ENCODE measurements at places on chromosomes 11 and 22. TPM values are rescaled to one million over a fixed set of nuclear protein-coding genes. Genes with fewer than 3 reads are reported as not detected.

Gene MS4A12
- not detected for total RNA-seq

Gene CDC42EP1
- 75.0 TPM for total RNA-seq

Gene HTR3B
- total RNA-seq, result not detected

Gene GGTLC2
- total RNA-seq, result 0.34 TPM

Gene C22orf42
- not detected for total RNA-seq

Gene FXYD2
- total RNA-seq, result not detected

Gene OLFML1
- 1.8 TPM for total RNA-seq

GRCh38 chr11:30282289-30282631, 40.6 kb upstream of the ARL14EP start:
- no peak for DNase-seq

DNA sequence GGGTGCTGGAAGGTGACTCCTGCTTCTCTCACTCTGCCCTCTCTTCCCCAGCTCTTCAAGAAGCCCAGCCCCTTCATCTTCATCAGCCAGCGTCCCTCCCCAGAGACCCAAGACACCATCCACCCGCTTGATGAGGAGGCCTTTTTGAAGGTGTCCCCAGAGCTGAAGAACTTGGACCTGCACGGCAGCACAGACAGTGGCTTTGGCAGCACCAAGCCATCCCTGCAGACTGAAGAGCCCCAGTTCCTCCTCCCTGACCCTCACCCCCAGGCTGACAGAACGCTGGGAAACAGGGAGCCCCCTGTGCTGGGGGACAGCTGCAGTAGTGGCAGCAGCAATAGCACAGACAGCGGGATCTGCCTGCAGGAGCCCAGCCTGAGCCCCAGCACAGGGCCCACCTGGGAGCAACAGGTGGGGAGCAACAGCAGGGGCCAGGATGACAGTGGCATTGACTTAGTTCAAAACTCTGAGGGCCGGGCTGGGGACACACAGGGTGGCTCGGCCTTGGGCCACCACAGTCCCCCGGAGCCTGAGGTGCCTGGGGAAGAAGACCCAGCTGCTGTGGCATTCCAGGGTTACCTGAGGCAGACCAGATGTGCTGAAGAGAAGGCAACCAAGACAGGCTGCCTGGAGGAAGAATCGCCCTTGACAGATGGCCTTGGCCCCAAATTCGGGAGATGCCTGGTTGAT, 12.6 kb downstream of the IL10RA start:
- DNase-seq, result peak; percentile 32

DNA sequence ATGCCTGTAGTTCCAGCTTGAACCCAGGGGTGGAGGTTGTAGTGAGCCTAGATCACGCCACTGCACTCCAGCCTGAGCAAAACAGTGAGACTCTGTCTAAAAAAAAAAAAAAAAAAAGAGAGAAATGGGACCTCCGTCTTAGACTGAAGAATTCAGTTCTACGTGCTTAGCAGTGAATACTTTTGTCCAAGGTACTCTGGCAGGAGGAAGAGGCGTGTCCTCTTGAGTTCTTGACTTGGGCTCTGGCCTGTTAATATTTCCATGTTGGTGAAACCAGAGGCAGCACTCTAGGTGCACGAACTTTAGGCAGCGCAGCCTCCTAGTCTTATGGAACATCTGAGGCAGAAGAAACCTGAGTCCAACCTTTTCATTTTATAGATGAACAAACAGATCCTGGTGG, 2.4 kb downstream of the HMBS start:
- no peak for DNase-seq

- DNase-seq, result no peak
Measured at GRCh38 chr11:44731685-44732430, 5.1 kb downstream of the TSPAN18 start.

GRCh38 chr11:60786811-60787567, 1.9 kb downstream of the MS4A10 start:
- no peak for DNase-seq

DNA sequence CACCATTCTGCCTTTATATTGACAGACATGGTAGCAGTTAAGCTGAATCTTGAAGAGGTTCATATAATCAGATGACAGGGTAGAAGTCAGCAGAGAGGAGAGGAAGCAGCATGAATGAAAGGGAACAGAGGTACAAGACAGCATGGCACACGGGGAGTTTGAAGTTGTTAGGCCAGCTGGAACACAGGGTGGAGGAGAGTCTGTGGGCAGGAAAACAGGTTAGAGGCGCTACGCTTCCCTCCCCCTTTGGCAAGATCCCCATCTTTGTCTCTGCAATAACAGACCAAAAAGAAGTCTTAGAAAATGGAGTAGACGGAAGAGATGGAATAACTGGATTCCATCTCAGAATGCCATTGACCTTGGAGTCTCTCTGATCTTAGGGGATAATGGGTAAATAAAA, 20.0 kb upstream of the NDUFC2 start:
- no peak for DNase-seq

DNA sequence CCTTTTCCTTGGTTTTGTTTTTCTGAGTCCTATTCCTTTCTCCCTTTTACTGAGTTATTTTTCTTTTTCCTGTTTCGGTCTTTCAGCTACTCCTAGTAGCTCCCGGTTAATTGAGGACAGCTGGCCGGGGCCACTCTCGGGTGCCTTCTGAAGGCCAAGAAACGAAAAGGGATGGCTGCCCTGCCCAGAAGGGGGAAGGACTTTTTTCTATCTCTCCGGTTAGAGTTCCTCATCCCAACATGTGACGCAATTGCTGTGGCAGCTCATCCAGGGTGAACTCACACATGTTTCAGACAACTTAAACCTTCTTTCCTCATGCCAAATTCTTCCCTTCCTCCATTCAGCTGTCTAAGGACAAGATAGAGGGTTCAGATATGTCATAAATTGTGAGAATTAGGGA, 83.6 kb downstream of the PIWIL4 start:
- no peak for DNase-seq

- DNase-seq, result no peak
Measured at GRCh38 chr22:17537155-17537554, 26.1 kb upstream of the SLC25A18 start.

GRCh38 chr11:375065-376025, 6.0 kb downstream of the B4GALNT4 start:
- DNase-seq, result no peak

DNA sequence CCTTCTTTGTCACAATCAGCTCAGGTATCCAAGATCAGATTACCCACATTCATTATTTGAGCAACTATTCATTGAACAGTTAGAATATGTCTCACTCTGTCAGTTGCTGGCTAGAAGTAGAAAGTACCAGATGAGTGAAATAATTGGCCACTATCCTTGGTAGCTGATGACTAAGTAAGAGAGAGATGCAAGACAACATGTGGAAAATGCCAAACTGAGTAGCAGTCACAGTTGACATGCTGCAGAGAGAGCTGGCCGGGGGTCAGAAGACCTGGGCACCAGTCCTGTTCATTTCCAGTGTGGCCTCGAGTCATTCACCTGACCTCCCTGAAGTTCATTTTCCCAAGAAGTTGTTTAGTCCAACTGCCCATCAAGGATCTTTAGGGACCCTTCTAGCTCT, 22.5 kb upstream of the SMIM35 start:
- DNase-seq, result no peak

DNA sequence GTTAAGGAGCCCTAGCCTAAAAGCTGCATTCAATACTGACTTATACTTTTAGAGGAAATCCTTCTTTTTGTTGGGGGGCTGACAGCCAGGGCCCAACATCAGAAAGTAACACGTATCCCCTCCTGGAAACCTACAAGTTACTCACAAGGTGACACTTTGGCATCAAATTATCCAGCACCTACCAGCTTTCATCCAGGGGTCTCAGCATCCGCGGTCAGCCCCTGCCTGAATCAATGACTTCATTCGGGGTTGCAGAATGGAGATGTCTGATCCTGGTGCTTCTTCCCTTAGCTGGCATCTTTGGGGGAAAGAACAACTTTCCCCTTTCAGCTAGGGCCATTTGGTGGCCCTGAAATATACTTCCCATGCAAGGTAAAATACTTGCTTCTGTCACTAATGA, 5.3 kb upstream of the NAP1L4 start:
- DNase-seq, result no peak

DNA sequence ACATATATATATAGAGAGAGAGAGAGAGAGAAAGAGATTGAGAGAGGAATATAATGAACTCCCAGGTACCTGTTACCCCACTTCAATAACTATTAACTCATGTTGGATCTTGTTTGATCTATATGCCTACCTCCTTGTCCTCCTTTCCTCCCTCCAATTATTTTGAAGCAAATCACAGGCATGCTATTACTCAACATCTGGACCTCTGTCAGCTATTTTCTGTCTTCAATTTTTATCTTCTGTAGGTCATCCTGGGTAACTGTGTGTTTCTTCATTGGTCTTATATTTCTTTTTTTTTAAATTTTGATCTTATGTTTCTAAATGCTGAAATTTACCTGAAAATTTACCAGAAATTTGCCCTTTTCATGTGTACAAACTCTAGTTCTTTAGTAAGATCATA, 24.8 kb downstream of the UVRAG start:
- no peak for DNase-seq

GRCh38 chr11:20623252-20623651, 23.8 kb downstream of the SLC6A5 start:
- DNase-seq, result no peak
